ENCODE measurements at places on chromosomes 6 and 20. TPM values are rescaled to one million over a fixed set of nuclear protein-coding genes. Genes with fewer than 3 reads are reported as not detected.

DNA sequence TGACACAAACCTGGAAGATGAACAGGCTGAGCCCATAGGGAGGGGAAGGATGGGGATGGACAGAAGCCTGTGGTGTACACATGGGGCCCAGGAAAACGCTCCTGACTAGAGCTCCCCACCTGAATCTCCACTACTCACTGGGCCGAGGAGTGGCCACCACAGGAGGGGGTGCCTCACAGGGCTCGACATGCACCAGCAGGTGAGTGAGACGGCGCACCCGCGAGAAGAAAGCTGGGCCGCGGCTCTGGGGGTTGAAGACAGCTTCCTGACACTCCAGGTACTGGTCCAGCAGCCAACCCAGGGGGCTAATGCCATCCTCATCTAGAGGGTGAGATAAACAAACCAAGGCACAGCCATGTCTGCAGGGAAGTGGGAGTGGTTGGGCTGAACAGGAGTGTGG lies 10.3 kb downstream of the CUL7 start:
- no peak overlapping the region for H3K27ac ChIP-seq
- no peaks in the 10 kb centered on the region for H3K4me1 ChIP-seq
- H3K36me3 ChIP-seq = no peaks in the 10 kb centered on the region
- H3K4me3 ChIP-seq = no peak overlapping the region

The COX4I2 gene
- total RNA-seq = not detected

DNA sequence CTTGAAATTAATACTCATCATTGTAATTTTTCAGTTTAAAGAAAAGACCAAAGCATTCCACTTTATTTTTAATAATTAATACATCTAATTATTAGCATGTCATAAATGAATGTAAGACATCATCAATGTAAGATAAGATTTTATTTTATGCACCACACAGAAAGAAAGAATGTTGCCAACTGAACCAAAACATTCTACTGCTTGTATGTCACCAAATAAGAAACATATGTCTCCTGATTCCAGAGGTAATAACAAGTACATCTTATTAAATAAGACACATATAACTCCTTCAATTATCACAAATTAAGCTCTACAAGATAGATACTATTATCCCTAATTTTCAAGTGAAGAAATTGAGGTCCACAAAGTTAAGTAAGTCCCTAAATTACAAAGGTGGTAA lies 189.5 kb downstream of the GMDS start:
- no peaks in the 10 kb centered on the region for H3K36me3 ChIP-seq
- no peak for DNase-seq
- H3K27me3 ChIP-seq = no peaks in the 10 kb centered on the region

The ADGB gene
- not detected for total RNA-seq

DNA sequence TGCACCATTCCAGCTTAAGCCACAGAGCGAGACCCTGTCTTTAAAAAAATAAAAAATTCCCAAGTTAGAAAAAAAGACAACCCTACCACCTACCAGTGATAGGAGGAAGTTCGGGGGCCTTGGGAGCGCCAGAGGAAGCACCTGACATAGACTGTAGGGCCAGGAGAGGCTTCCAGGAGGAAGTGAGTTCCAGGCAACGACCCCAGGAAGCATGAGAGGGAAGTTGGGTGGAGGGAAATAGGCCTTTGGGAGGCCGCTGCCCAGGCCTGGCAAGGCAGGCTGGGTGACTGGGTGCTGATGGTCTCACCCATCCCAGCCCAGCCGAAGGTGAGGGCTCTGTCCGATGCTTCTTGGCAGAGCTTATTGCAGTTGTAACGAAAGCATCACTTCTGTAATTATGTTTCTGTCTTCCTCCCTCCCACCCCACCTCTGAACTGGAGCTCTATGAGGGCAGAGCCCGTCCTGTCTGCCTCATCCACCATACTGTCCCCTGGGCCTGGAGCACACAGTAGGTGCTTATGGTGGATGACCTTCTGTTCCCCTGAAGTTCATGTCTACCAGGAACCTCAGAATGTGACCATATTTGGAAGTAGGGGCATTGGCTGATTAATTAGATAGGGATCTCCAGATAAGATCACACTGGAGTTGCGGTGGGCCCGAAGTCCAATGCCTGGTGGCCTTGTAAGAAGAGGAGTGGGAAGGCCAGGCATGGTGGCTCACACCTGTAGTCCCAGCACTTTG lies 54.1 kb downstream of the UBE2V1 start:
- H3K36me3 ChIP-seq = no peaks in the 10 kb centered on the region
- DNase-seq = no peak
- H3K4me3 ChIP-seq = no peak overlapping the region
- peaks cover 5% of the 10 kb centered on the region for H3K4me1 ChIP-seq

DNA sequence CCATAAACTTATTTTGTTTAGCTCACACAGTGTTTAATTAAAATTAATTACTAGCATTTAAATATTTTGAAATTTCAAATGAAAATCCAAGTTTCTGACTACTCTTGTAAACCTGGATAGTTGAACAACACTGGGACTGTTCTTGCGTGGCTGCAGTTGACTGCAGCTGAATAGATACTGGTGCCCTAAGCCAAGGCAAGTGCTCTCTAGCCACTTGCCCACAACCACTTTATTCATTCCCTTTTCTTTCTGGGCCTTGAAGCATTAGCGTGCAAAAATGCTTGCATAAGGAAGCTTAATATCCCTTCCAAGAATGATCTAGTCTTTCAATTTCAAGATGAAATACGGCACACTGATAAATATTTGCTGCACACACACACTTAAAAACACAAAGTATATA lies 676.0 kb upstream of the MARCKS start:
- no peaks in the 10 kb centered on the region for H3K27me3 ChIP-seq
- no peak for DNase-seq
- H3K36me3 ChIP-seq = no peaks in the 10 kb centered on the region
- H3K4me1 ChIP-seq = no peaks in the 10 kb centered on the region

The LY6G6C gene
- not detected for total RNA-seq

DNA sequence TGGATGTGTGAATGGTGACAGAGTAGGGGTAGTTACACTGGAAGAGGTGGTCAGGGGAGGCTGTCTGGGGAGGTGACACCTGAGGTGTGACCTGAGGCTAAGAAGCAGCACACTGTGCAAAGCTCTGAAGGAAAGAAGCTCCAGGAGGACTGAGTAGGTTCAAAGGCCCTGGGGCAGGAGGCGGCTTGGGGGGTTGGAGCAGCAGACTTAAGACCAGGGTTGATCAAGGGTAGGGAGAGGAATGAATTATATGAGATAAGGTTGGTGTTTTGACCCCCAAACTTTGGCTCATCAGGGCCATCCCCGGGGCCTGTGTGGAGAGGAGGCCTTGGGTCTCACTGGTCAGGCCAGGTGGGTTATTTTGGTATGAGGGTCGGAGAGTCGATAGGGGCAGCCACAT lies 166.1 kb downstream of the GRM4 start:
- no peak overlapping the region for H3K27ac ChIP-seq
- H3K4me3 ChIP-seq = no peak overlapping the region
- H3K27me3 ChIP-seq = peaks cover 26% of the 10 kb centered on the region
- peaks cover 2% of the 10 kb centered on the region for H3K4me1 ChIP-seq

The SNTA1 gene
- 5.0 TPM for total RNA-seq

The FOXQ1 gene
- not detected for total RNA-seq

The HS3ST5 gene
- total RNA-seq = 3.5 TPM

DNA sequence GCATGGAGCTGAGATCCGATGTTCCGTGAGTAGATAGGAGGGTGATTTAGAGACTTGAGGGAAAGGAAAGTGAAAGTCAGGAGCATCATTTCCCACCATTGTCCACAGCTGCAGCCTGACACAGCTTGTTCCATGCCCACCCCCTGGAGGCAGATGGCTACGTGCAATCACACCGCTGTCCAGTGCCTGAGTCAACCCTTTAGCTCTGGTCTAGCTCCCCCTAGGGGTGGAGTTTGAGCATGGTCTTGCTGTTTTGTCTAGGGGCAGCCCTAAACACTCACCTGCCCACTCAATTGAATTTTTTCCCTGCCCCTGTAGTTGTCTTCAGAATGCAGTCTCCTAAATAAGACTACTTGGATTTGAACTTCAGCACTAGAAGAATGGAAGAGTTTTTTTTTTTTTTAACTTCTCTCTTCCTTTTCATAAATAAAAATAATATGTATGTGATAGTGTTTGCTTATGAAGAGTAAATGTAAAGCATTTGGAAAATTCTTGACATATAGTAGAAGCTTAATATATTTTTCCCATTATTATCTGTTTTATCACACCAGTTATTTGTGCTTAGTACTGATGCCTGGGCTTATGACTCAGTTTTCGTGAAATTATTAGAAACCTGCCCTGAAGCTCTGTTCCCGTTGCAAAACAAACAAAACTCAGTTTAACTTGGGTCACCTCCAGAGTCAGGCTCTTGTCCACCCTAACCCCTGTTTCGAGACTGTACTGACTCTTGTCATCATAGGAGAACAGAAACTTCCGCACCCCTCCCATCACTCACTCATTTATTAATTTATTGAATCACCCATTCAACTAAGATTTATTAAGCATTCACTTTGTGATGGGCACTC lies 814.8 kb downstream of the MAFB start:
- H3K36me3 ChIP-seq = no peaks in the 10 kb centered on the region
- DNase-seq = peak; percentile 96
- 0 out of 2 replicates have a peak, but pooled peaks cover 3% of the 10 kb centered on the region for H3K4me1 ChIP-seq
- H3K27me3 ChIP-seq = no peaks in the 10 kb centered on the region
- no peak overlapping the region for H3K4me3 ChIP-seq

DNA sequence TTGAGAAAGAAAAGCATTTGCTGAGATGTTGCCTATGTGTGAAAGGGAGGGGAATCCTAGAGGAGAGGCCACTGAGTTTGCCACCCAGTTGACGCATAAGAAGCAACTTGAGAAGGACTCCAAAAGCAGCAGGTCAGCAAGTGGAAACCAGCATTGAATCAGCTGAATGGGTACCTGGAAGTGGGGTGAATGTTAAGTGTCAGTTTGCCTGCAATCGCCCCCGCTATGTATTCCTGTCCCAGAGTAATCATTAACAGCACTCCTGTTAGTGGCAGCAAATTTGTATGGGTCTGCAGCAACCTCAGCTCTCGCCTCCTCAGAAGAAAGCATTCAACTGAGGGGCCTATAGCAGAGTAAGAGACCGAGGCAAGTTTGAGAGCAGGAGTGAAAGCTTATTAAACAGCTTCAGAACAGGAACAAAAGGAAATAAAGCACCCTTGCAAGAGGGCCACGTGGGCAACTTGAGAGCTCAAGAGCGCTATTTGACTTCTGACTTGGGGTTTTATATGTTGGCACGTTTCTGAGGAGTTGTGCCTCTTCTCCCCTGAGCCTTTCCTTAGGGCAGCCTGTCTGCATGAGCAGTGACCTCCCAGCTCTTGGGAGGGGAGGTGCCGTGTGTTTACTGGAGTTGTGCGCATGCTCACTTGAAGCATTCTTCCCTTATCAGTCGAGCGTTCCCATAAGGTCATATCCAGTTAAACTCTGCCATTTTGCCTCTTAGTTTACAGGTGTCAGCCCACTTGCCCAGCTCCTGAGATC lies 122.6 kb upstream of the PHACTR1 start:
- H3K4me3 ChIP-seq = no peak overlapping the region
- DNase-seq = no peak
- H3K27me3 ChIP-seq = no peaks in the 10 kb centered on the region
- no peak overlapping the region for H3K27ac ChIP-seq
- no peaks in the 10 kb centered on the region for H3K4me1 ChIP-seq
- no peaks in the 10 kb centered on the region for H3K36me3 ChIP-seq

The GJE1 gene
- total RNA-seq = not detected

GRCh38 chr20:1473246-1474220 lies 6.9 kb upstream of the NSFL1C start:
- no peak overlapping the region for H3K4me3 ChIP-seq
- DNase-seq = no peak
- no peak overlapping the region for H3K27ac ChIP-seq
- H3K36me3 ChIP-seq = no peaks in the 10 kb centered on the region

The STMND1 gene
- not detected for total RNA-seq

DNA sequence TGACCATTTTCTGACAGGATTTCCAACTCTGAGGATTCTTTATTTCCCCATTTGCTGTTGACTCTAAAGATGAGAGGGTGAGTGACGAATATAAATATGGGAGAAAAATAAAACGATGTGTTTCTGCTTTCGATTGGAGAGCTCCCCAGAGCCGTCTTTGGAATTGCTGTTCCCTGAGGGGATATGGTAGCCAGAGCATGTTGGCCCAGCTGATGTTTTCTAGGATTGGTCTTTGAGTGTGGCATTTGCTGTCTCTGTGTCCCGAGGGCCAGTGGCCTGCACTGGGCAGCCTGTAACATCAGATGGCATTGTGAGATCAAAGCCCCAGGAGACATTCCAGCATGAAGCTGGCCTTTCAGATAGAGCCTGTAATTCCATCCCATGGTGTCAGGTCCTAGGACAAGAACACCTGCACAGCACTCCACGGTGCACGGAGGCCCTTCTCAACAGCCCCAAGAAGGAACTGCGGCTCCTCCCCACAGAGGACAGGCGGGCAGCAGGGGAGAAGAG lies 26.7 kb downstream of the PKIG start:
- H3K27me3 ChIP-seq = no peaks in the 10 kb centered on the region
- H3K4me3 ChIP-seq = no peak overlapping the region
- no peak overlapping the region for H3K27ac ChIP-seq
- no peak for DNase-seq
- peaks cover 5% of the 10 kb centered on the region for H3K4me1 ChIP-seq

GRCh38 chr6:154986787-154987235 lies 8.3 kb upstream of the TIAM2 start:
- DNase-seq = no peak
- no peaks in the 10 kb centered on the region for H3K4me1 ChIP-seq
- no peaks in the 10 kb centered on the region for H3K27me3 ChIP-seq
- H3K27ac ChIP-seq = no peak overlapping the region
- no peaks in the 10 kb centered on the region for H3K36me3 ChIP-seq

The ARMH2 gene
- total RNA-seq = not detected

DNA sequence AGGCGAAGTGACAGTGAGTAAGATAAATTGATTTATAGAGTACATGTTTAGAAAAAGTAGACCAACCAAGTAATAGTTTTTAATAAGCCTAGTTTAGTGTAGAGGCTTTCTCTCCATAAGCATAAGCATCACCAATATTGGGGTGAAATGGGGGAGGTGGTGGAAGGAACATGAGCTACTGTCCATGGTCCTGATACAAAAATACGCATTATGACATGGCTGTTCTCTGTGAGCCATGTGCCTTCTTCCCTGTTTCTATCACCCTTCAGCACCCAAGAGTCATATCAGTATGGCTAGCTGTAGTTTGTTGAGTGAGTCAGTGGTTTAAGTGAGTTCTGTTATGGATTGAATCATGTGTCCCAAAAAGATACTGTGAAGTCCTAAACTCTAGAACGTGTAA lies 150.8 kb downstream of the EDN1 start:
- H3K4me1 ChIP-seq = no peaks in the 10 kb centered on the region
- H3K4me3 ChIP-seq = no peak overlapping the region
- H3K27me3 ChIP-seq = no peaks in the 10 kb centered on the region
- DNase-seq = peak; percentile 45
- H3K36me3 ChIP-seq = no peaks in the 10 kb centered on the region
